ENCODE measurements at places on chromosomes 11 and 22.

DNA sequence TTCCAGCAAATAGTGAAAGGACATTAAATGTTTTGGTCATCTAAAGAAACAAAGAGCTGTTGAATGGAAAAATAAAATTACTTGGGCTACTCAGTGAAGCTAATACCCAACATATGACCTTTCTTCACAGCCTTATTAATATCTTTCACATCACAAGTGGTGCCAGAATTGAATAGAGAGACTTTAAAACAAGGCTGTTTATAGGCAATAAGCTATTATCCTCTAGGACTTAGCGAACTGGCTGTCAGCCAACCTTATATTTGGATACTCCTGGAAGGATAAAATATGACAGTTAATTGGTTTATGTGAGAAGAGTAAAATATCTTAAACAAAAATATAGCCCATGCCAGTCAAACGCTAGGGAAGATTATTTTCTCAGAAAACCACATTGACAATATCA lies 225.5 kb upstream of the BLID start:
- no peak for DNase-seq

DNA sequence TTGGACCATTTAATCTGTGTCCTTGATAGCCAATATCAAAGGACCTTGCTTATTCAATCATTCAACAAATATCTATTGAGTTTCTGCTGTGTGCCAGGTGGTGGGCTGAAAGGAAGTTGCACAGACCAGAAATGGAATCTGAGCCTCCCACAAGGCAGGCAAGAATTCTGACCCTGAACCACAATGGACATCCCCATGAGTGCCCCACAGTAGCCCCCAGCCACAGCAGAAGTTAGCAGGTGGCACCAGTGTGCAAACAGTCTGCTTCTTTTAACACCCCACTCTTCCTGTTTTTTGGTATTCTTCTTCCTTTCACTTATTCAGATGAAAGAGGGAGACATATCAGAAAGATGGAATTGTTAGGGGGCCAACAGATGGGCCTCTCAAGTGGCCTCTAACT lies 12.2 kb upstream of the SERPING1 start:
- no peak for DNase-seq

GRCh38 chr11:34346551-34346950 lies 11.3 kb downstream of the ABTB2 start:
- no peak for DNase-seq

- DNase-seq: no peak
These were observed 66.1 kb upstream of the CCDC179 start for GRCh38 chr11:22926341-22926740.

DNA sequence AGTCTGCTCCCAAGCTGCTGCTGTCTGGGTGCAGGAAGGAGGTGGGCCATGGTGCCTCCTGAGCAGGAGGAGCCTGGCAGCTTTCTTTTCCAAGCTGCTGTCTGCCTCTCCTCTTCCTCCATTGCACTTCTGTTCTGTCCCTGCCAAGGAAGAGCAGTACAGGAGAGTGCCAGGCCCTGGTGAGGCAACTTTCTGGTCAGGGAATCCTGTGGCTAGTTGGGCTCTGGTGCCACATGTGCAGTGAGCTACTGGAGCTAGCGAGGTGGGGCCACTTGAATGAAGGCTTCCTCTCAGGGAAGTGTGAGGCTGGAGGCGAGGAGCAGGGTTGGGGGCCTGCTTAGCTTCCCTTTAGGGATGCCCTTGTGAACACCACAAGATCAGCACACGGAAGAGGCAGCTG lies 90.0 kb downstream of the TSPAN18 start:
- no peak for DNase-seq
